ENCODE measurements at places on chromosomes 5 and 9. TPM values are rescaled to one million over a fixed set of nuclear protein-coding genes. Genes with fewer than 3 reads are reported as not detected.
A peak's percentile ranks its signal among the peaks of the same experiment; 100 is the strongest.

DNA sequence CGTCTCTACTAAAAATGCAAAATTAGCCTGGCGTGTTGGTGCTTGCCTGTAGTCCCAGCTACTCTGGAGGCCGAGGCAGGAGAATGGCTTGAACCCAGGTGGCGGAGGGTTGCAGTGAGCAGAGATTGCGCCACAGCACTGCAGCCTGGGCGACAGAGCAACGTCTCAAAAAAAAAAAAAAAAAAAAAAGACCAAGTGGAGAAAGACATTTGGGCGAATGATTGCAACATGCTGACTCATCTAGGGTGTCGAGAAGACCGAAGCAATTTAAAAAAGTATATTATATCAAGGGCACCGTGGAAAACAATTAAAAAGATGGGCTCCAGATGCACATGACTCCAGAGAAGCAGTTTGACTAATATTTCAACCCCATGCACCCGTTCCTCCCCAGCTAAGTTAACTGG, 9.2 kb downstream of the KLF4 start:
- peak; percentile 83 for DNase-seq

The PFDN1 gene
- total RNA-seq = 46.2 TPM

DNA sequence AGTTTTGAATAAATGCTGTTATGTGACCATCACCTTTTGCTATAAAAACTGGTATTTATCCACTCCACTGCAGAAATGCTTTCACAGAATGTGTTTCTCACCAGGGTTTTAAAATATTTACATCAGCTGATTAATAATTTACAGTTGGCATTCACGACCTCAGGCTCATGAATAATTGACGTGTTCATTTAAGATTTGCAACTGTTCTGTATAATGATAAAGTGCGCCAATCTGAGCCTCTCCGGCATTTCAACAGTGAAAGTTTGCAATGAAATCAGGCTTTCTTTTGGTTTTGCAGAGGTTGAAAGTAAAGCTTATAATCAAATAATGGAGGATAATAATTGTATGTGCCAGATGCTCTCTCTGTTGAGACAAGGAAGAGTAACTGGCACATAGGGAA, 434.9 kb downstream of the ICE1 start:
- DNase-seq = no peak

The GLDC gene
- total RNA-seq = 0.32 TPM

The IL9 gene
- total RNA-seq = not detected

The GNA14 gene
- 6.0 TPM for total RNA-seq

Data from posterior vena cava (tissue), 2 donors.